ENCODE measurements at places on chromosomes 2 and 18.

DNA sequence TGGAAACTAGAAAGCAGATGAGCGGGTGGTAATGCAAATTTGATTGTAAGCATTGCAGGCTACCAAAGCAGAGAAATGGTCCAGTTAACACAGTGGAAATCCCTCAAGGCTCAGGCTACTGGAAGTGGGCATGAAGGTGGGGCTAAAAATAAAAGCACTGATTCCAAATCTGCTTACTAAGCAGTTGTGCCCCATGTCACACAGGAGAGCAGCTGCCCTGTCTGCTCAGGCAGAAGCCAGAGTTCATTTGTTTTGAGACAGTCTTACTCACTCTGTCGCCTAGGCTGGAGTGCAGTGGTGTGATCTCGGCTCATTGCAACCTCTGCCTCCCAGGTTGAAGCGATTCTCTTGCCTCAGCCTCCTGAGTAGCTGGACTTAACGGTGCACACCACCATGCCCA lies 42.5 kb upstream of the TSPYL6 start:
- no peak for DNase-seq

DNA sequence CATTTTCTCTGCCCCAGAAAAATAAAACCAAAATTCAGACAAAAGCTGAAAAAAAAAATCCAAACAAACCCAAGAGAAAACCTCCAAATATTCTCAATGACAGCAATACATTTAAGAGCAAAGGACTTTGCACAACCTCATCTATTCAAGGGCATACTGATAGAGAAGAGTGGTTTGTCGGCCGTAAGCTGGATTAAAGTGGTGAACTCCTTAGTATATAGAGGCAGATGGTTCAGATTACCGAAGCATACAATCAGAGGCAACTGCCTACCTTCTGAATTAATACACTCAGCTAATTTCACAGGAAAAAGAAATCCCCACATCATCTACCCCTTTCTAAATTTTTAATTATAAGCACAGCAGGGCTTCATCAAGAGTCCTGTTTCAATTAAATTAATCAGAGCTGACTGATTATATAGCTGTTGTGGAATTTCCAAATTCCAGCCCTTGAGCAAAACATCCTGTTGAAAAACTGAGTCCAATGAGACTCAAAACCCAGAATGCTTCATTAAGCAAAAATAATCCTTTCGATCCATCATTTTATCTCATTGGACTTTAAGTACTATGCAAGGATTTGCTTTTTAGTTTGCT lies at the start of gene CPLX4:
Gene CPLX4, minus strand, starts transcription at position 190 of the 591 bp plus-strand sequence. Its CDS starts 187 bp downstream, at position 3.
- DNase-seq, result no peak

DNA sequence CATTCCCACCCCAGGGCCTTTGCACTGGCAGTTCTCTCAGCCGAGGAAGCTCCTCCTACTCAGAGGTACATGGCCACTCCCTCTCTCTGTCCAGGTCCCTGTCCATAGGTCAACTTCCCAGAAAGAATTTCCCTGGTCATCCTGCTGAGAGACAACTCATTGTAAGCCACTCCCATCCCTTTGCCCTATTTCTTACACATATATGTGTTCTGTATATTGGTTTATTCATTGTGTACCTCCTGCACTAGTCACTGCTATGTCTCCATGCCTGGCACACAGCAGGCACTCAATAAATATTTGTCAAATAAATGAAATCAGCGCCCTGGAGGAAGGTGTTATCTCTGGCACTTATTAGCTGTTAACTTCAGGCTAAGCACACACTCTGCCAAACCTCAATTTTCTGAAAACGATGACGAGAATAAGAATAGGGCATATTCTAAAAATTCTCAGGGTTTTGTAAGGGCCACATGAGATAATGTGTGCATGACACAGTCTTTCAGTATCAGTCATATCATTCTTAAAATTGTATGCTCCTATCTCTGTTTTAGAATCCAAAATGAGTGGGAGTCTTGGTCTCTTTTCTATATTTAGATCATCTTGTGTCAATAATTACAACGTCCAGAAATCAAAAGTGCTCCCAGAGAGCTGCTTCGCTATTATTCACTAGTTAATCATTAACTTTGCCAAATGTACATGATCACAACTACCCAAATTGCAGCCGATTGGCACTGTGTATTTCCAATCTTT lies 198.0 kb downstream of the ALK start:
- no peak for DNase-seq

DNA sequence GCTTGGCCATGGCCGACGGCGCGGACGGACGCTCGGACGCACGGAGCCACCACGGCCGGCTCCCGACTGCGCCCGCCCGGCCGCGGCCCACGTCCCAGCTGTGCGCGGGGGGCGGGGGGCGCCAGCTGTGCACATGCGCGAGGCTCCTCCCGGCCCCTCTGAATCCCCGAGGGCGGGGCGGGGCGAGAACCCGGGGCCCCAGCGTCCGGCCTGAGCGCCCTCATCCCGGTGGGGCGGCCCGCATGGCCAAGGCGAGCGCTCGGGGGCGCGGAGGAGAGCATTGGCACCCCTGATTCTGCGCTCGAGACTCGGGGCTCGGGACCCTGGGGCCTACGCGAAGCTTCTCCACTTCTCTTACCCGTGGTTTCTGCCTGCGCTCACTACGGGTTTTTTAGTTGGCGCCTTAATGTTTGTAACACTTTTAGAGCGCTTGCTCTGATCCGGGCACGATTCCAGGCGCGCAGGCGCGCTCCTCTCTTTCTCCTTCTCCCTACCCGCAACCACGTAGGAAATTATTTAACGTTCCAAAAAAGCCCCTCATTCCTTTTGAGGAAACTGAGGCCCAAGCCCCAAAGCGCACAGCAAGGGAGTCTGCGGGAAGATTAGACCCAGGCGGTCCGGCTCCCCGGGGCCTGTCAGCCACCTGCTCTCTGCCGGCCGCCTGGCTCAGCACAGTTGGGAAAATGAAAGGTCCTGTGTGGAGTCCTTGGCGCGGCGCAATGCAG lies at the start of gene PXDN:
Gene PXDN, minus strand, starts transcription at position 70 of the 725 bp plus-strand sequence. Its CDS starts 60 bp downstream, at position 10.
- no peak for DNase-seq

GRCh38 chr2:240336820-240337427 lies 98.5 kb upstream of the GPC1 start:
- DNase-seq, result no peak

- DNase-seq, result no peak
These were observed 2.5 kb upstream of the EGR4 start for GRCh38 chr2:73295751-73296400.

DNA sequence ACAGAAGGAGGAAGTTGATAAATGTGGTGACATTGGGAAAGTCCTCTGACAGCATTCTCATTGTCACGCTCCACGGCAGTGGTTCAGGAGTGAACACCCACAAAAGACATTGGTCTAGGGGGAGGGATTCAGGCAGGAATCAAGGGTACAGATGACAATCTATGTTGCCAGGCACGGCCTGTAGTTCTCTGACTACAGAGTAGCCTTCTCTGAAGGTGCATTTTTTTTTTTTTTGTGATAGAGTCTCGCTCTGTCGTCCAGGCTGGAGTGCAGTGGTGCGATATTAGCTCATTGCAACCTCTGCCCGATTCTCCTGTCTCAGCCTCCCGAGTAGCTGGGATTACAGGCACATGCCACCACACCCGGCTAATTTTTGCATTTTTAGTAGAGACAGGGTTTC lies 7.4 kb upstream of the MOB1A start:
- peak; percentile 24 for DNase-seq

- DNase-seq, result no peak
These were observed 35.8 kb upstream of the AFF3 start for GRCh38 chr2:100178085-100178788.

DNA sequence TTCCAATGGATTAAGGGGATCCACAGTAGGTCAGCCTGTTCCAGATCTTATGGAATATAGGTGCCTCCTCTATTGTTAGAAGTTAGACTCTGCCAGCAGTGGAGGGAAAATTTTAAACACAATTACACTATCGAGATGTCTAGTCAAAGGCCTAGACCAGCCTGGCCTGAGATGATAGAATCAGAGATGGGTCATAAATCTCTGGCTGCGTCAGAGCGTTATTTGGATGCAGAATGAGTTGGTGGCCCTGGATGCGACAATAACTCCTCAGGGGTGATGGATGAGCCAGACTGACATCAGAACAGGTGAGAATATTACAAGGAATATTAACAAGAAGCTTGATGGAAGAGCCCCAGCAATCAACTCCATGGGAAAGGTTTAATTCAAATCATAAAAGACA lies 149.3 kb upstream of the TCF4 start:
- DNase-seq, result no peak

DNA sequence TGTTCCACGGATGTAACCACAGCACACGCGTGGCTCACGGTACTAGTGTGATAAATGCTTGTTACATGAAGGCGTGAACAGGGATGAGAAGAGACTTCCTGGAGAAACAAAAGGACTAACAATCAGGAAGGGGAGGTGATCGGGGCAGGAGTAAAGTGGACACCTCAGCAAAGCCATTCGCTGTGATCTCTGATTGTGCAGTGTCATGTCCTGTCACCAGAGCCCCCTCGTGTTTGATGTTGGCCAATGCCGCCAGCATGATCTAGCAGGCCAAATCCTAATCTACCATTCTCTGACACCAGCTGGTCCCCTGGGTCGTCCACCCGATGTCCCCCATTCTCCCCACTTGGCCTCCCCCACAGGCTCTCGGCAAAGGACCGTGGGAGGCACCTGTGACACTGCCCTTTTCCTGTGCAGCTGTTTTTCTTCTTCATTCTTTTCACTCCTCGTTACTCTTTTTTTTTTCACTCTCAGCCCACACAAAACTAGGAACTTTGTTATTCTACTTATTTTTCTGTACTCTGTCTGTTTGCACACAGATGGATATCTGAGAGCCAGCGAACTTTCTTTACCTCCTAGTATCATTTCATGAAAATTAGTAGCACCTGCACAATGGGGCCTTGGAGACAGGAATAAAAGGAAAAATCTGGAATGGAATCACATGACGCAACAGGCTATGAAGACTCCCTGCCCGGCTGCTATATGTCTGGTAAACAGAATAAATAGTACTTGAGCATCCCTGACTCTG lies 146.8 kb downstream of the TGIF1 start:
- DNase-seq, result peak; percentile 43

DNA sequence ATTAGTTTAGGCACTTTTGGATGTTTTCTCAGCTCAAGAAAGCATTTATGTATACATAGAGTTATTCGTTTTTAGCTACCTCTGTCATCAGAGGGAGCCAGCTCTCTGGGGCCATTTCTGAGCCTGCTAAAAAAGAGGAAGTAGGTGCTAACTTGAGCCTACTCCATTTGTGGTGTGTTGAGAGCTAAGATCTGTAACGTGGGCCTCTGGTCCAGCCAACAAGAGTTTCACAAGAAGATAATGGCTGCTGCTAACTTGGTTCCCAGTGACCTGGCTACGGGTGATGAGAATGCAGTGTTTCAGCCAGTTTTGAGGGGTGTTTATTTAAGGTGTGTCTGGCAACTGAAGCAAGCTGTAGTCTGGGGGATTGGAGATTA lies 182.5 kb downstream of the PRKCE start:
- no peak for DNase-seq

DNA sequence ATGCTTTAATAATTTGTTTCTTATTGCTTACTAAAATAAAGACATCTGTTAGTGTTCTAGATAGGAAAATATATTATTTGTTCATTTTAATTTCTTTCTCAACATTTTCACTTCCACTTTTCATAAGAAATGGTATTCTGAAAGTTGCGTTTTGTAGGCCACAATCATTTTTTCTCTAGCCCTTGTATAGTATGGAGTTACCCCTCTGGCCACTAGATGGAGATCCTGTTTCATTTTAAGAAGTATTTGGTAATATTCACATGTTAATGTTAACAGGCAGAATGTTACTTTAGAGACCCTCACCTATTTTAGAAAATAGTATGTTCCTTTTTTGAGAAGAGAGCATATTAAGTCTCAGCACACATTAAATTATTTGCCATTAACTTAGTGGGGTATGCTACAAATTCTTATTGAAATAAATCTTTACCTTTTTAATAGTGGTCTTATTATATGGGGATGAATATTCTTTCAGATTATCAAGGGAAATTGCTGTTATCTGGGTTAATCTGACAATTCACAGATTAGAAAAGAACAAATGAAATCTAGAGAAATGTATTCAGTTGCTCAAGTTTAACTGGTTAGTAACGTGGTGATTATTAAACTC lies 73.9 kb upstream of the TTC27 start:
- DNase-seq, result no peak

DNA sequence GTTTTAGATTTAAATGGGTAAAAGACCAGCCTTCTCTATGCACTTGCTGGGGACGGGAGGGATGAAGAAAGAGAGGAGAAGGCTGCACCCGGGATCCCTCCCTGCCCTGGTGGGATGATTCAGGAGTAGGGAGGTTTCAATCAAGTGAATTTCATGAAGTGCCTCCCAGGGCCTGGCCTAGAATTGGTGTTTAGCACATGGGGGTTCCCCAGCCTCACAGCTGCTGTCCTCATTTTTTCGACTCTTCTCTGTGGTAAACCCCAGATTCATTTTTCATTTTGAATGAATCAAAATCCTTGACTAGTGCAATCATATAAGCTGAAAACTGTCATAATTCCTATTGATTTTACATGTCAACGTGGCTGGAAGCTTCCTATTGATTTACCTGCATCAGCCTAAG lies 81.1 kb downstream of the LPIN1 start:
- no peak for DNase-seq

DNA sequence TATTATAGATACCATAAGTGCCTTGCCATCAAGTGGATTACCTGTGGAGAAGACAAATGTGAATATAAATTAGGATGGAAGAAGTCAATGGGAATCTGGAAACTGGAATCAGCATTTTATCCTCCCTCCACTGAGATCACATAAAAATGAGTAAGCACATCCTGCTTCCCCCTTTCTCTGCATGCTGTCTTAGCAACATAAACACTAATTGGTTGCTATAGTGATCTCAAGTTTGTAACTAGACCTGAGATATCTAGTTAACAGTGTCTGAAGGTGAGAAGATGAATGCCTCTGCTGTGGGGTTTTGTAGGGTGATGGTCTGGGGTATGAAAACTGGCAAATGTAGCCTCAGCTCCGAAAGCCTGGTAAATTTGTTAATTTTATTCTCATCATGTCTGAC lies 1357.5 kb upstream of the CELF4 start:
- DNase-seq, result no peak

DNA sequence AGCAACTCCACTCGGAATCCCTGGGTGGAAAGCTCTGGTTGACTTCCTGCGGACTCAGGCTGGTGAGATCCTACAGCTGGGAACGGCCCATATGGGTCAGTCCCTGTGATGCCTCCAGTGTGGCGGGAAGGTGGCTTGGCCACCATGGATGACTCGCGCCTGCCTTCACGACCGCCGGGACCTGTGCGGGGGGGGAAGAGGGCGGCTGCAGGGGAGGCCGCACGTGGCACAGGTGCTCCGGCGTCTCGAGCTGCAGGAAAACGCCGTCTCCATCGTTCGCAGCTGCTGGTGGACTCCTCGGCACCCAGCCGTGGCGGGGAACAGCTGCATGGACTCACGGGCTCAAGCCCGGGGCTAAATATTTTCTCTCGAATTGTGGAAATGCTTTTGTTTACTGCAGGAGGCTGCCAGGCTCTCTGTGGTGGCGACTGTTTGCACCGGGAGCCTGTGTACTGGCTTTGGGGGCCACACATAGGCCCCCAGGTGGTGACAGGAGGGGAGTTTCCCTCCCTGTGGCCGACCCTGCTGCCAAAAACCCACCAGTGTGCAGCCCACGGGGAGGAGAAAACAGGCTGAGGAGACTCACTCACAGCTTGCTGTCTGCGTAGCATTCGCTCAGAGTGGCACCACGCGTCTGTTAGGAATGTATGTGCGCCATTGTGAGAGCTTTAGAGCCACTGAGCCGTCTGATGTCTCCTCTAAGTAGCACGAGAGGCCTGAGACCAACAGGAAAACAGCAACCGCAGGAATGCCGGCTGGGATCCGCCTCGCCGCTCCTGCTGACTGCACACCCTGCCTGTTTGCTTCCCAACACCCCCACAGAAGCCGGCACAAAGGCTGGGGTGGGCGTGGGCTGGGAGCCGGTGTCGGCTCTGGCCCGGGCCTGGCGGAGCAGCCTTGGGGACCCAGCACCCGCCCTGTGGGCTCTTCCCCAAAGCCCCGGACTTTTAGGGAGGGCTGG lies 89.2 kb downstream of the NFATC1 start:
- no peak for DNase-seq

- DNase-seq, result no peak
These were observed 10.9 kb downstream of the SERPINB12 start for GRCh38 chr18:63553081-63553480.
